ENCODE measurements at places on chromosomes 6 and 20.

- no peak for DNase-seq
Observed at GRCh38 chr6:53703047-53703446, 37.5 kb upstream of the KLHL31 start.

GRCh38 chr6:3250231-3250675 lies 8.5 kb upstream of the PSMG4 start:
- no peak for DNase-seq

DNA sequence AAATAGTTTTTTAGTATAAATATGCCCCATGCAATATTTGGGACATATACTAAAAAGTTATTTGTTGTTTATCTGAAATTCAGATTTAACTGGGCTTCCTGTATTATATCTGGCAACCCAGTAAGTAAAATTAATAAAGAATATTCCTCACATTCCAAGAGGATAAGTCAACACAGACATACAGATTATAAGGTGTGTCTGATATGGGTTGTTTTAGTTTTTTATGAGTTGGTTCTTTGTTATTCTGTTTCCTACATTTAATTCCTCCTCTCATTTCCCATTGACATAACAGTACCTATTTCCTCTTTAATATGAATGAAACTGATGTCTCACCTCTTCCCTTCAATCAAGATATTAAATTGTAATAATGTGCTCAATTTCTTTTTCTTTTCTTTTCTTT lies 1.7 kb upstream of the PLA2G7 start:
- no peak for DNase-seq

GRCh38 chr6:143061597-143062385 lies 1.1 kb downstream of the AIG1 start:
- no peak for DNase-seq

- DNase-seq: no peak
Observed at GRCh38 chr6:23705697-23706096, 420.3 kb upstream of the NRSN1 start.

GRCh38 chr20:17504066-17504897 lies 26.9 kb downstream of the BFSP1 start:
- no peak for DNase-seq

DNA sequence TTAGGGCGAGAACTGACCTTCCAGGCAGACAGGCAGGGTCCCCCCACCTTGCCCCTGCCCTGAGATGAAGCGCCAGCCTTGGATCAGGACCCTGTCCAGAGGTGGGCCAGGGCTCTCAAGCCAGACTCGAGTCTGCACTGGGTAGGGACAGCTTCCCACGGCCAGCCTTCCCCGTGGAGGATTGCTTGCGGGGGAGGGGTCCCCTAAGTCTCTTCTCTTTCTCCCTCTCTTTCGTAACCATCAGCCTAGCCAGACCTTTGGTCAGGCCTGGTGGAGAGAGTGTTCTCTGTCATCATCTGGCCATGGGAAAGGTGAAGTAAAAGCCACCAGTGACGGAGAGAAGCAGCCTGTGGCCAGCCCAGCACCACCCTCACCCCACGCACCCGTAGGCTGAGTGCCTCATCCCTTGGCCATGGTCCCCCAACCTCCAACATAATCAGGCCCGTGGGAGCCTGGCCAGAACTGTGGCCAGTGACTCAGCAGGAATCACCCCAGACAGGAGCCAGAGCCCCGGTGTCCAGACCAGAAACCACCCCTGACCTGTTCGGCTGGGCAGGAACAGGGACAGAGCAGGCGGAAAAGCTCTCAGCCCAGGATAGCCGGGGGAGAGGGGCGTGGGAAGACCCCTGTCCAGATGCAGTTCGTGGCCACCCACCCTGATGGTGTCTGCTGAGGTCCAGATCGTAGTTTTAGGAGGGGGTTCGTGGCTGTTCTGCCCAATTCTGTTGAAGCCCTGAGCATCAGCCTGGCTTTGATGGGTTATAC lies 47.1 kb downstream of the SNAI1 start:
- DNase-seq: no peak

- DNase-seq: no peak
Observed at GRCh38 chr6:20370801-20371200, 30.9 kb upstream of the E2F3 start.

- no peak for DNase-seq
Observed at GRCh38 chr6:125294925-125295324, 6.8 kb downstream of the HDDC2 start.

DNA sequence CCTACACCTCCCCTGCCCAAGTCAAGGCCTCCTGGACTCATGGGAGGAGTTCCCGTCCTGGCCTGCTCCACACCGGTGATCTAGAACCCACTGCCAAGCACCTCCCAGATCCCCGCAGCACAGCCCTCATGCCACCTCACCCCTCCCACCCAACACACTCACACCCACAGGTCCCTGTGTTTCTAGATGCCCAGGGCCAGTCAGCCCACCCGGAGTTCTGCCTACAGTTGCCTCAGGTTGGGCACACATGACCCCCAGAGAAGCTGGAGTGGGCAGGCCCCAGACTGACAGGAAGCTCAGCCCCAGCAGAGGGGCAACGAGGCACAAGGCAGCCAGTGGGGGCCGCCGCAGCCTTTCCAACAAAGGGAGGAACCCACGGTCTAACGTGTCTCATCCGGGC lies 29.6 kb downstream of the RRBP1 start:
- no peak for DNase-seq

GRCh38 chr6:105881608-105882007 lies 204.5 kb upstream of the PRDM1 start:
- no peak for DNase-seq

DNA sequence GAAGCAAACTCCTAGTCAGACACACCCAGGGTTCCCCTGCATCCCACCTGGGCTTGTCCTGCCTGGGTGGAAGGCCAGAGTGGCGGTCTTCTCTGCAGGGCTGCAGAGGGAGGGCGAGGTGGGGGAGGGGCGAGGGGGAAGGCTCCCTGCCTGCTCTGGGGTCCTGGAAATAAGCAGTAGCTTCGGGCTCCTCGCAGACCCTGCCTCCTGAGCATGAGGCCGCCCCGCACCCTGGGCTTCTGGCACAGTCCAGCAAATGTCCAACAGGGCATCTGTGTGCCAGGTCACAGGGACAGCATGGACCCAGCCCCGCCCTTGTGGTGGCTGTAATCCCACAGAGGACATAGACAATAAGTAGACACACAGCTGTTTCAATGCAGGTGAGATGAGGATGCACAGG lies 193.8 kb downstream of the TAF4 start:
- DNase-seq: no peak

DNA sequence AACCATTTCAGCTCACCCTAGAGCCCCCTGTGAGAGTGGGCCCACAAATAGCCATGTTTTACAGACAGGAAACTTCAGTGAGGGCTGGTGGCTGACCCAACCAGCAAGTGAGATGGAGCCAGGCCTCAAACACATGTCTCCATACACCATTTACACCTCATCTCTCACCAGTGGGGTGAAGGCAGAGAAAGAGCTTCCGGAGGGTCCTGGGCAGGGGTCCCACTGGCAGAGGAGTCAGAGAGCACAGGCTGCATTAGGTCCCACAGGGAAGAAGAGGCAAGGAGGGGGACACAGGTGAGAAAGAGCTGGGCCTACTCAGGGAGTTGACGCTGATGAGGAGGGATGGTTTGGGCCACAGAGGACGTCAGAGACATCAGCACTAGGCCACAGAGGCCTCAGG lies 172.6 kb downstream of the VEGFA start:
- DNase-seq: no peak

DNA sequence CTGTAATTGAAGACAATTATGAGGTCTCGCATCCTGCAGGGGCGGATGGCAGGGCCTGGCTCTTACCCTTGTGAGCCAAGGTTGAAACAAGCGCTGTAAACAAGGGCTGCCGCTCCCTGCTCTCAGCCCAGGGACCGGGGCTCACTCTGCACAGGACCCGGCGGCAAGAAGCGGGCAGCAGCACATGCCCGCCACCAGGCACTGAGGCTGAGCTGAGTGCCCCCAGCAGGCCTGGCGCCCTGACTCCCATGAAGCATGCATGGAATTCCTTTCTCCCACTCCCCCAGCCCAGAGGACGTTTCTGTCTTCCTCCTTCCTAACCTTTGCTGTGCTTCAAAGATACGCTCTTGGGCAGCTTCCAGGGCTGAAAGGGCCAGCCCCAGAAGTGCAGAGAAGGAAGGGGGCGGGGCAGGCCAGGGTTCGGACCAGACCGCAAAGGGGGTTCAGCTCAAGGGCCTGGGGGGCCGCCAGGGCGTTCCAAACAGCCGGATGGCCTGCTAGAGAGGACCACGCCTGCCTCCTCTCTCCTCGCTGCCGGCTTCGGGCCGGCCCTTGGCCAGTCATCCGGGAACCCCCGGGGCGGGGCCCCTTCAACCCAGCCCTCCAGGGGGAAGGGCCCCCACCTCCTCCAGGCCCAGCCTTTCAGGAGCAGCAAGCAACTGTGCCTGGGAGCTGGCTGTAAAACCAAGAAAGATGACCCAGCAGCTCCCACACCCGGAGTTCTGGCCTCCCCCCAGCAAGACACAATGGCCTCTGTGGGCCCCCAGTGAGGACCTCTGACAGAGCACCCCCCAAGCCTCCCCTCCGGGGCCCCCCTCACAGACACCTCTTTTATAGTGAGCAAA lies 109.9 kb downstream of the NOL4L start:
- no peak for DNase-seq

- DNase-seq: no peak
Observed at GRCh38 chr6:126040826-126041225, 54.5 kb downstream of the TRMT11 start.

- DNase-seq: no peak
Observed at GRCh38 chr6:127630800-127631199, 53.8 kb downstream of the C6orf58 start.

DNA sequence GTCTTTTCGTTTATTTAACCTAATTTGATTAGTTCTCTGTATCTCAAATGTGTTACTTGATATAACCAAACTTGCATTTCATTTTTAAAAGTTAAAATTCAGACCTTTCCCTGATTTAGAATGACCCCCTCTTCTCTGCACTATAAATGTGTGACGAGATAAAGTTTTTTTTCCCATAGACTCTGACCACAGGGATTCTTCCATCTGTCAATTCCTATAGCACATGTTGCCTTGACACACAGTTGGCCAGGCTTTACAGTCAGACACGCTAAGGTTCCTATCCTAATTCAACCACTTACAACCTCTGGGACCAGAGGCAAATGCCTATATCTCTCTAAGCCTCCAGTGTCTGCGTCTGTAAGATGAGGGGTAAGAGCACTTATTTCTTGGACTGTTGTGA lies 40.6 kb downstream of the KCNS1 start:
- no peak for DNase-seq

GRCh38 chr6:148438632-148439031 lies 96.0 kb downstream of the SASH1 start:
- DNase-seq: no peak

- no peak for DNase-seq
Observed at GRCh38 chr6:132506869-132507808, 5.8 kb downstream of the STX7 start.

- DNase-seq: no peak
Observed at GRCh38 chr20:8909596-8909995, 159.3 kb upstream of the PLCB4 start.

DNA sequence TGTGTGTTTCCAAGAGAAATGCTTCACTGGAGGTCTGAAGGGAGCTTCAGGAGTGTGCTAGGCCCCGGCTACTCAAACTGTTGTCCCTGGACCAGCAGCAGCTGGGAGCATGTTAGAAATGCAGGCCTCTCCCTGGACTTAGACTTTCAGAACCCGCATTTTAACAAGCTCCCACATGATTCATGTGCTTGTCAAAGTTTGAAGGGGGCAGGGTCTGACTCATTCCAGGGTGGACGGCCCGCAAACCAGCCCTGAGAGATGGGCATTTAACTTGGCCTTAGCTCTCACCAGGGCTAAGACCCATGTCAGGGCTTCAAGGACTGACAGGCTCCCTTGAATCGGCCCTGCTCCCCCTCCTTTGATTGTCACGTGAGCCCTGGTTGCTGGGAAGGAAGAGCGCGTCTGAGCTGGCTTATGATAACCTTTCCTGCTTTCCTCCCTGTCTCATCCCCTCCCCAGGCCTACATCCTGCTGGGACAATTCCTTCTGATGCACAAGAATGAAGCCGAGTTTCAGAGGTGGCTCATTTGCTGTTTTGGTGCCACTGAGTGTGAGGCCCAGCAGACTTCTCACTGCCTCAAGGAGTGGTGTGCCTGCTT lies 35.5 kb downstream of the BANF2 start:
- no peak for DNase-seq

DNA sequence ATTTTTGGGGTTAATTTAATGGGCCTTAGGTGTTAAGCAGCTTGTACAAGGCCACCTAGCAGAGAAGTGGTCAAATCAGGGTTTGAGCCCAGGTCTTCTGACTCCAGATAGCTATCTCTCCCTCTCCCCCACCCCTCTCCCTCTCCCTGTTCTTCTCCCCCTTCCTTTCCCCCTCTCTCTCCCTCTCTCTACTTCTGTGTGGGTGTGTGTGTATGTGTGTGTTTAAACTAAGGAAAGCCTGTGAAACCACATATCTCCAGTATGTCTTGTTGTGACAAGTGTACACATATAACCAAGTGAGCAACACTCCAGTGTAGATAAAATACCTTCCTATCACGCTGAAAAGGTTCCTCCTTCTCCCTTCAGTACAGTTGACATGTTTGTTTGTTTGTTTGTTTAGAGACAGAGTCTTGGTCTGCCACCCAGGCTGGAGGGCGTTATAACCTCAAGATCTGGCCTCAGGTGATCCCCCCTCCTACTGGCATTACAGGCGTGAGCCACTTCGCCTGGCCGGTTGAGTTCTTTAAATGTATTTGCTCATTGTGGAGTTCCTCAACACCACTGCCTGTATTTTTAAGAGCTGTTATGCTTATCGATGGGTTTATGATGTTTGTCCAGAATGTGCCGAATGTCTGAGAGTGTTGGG lies 140.4 kb downstream of the JARID2 start:
- no peak for DNase-seq

- DNase-seq: no peak
Observed at GRCh38 chr6:31765910-31766794, 3.7 kb downstream of the SAPCD1 start.

DNA sequence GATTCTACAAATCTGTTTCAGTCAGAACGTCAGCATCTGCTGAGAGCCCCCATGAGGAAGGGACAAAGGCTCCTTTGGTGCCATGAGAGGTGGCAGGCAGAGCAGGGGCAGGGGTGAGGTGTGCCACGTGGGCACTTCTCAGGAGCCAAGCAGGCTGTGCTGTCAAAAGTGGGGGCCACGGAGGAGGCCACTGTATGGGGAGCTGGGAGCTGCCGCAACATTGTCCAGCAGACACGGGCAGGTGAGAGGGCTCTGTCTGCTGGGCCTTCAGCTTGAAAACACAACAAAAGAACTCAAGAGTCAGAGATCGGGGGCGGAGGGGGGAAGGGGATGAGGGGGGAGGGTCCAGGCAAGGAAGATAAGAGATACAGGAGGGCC lies 21.6 kb upstream of the FOXP4 start:
- no peak for DNase-seq

Data from NCI-H1417 treated with DMSO at 0.1 percent for 48 hours (cell line).